Activated T-cell treated with anti-CD3 and anti-CD28 coated beads for 24 hours (primary cell): ENCODE measurements at places on chromosomes 2 and 18.

DNA sequence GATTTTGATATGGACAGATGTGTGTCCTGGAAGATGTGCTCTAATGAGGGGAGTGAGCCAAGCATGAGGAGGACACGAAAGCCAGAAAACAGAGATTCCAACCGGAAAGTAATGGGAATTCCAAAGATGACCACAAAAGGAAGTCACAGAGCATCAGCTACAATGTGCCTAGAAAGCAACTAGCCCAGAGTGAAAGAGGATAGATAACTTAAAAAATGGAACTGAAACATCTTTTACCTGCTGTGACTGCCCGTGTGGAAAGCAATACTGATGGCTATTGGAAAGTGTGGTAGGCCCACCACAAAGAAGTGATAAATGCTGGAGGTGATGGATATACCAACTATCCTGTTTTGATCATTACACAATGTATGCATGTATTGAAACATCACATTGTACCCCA is 21.6 kb downstream of the DNMT3A start:
- no peak for DNase-seq

GRCh38 chr2:221254299-221254698 is 317.8 kb downstream of the EPHA4 start:
- DNase-seq = no peak

GRCh38 chr2:58479535-58480140 is 238.5 kb upstream of the FANCL start:
- no peak for DNase-seq

- DNase-seq = no peak
Measured at GRCh38 chr18:42872838-42873237, 242.6 kb downstream of the RIT2 start.

DNA sequence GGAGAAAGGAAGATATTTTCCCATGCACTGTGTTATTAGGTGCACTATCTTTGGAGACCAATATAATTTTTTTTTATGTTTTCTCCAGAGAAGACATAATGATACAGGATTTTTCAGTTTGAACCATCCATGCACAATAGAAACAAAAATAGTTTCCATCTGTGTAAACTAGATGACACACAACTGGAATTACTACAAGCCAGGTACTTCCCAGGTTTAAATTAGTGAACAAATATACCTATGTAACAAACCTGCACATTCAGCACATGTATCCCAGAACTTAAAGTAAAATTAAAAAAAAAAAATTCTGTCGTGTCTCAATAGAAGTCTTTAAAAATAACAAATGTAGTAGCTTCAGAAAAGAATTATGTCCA is 1616.8 kb upstream of the ACVR2A start:
- DNase-seq = no peak

- no peak for DNase-seq
Measured at GRCh38 chr2:73700131-73700611, 37.0 kb downstream of the TPRKB start.

GRCh38 chr18:34320267-34320666 is 95.6 kb upstream of the NOL4 start:
- DNase-seq = no peak
